Stimulated activated CD8-positive, alpha-beta memory T cell treated with anti-CD3 and anti-CD28 coated beads, Interleukin-4, amount 100 ng/mL, for 48 hours (primary cell): ENCODE measurements at places on chromosomes 6 and 20.

DNA sequence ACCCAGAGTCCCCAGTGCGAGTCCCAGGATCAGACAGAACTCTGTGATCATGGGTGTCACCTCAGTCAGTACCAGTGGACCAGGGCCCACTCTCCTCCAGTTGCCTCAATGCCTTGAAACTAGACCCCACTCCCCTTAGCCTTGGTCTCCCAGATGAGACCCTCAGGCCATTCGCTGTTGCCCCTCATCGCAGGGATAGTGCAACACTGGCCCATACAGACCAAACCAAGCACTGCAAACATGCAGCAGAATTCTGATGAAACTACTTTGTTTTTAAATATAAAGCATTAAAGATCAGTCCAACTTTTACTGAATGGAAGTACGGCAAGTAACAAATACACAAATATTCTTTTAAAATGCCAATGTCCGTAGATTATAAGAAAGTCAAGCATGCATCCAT lies 101.2 kb upstream of the NT5E start:
- peak; percentile 42 for DNase-seq

DNA sequence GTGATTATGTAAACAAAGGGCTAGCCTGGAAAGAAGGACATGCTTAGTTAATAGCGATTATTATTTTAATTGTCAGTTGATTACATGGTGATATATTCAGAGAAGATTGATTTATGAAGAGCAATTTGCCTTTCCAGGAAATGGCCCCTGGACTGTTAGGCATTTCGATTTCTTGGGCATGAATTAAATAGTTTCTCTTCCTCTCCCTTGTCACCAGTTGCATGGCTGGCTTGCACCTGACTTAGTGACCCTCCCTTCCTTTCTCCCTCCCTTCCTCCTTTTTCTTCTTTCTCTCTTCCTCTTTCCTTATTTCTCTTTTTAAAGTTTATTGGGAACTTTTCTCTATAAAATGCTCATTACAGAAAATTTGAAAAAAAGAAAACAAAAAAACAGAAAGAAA lies 235.4 kb downstream of the CDC5L start:
- DNase-seq: no peak

GRCh38 chr6:87115402-87116135 lies 20.7 kb upstream of the CGA start:
- no peak for DNase-seq

GRCh38 chr20:57505979-57506378 lies 19.0 kb downstream of the CTCFL start:
- DNase-seq: no peak

DNA sequence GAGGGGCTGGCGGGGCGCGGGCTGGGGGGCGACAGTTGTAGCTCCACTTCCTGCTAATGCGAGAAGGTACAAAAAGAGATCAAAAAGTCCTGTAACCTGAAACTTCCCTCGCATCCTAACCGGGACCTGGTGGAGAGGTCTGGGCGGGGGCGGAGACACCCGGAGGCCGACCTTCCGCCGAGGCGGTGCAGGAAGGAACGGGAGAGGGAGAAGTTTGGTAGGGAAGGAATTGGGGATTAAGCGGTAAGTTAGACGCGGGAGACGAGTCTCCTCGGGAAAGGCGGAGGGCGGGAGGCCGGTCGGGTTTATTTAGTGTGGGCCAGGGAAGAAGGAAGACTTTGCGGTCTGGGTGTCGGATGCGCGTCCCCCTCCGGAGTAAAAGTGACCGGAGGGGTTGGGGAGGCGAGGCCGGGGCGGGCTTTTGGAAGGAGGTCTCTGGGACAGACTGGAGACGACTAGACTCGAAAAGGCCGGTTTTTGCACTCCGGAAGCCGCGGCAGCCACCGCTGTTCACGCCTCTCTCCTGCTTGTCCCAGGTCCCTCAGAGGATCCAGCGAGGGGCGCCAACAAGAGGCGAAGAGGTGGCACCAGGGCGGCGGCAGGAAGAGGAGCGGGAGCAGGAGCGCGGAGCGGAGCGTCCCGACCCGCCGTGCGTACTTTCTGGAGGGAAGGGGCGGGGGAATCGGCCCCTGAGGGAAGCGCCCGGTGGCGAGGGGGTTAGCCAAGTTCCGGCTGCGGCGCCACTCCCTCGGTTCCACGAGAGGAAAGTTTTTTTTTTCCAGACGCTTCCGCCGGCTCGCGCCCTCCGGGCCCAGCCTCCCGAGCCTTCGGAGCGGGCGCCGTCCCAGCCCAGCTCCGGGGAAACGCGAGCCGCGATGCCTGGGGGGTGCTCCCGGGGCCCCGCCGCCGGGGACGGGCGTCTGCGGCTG lies 734 bp downstream of the TPBG start:
- DNase-seq: peak; percentile 33

DNA sequence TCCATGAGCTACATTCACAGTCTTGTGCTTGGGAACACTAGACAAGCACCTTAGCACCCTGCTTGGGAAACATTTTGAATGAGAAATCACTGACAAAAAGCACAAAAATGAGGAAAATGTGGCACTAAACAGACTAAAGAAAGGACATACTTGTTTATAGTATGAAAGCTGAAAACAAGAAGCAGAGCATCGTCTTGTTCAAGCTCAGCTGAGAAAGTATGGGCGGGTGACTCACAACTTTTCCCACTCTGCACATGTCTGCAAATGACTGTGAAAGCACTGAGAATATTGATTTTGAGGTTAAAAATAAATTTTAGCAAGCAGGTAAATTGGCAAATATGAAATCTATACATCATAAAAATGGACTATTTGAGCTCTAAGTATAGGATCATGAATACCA lies 725.3 kb downstream of the COL12A1 start:
- no peak for DNase-seq

DNA sequence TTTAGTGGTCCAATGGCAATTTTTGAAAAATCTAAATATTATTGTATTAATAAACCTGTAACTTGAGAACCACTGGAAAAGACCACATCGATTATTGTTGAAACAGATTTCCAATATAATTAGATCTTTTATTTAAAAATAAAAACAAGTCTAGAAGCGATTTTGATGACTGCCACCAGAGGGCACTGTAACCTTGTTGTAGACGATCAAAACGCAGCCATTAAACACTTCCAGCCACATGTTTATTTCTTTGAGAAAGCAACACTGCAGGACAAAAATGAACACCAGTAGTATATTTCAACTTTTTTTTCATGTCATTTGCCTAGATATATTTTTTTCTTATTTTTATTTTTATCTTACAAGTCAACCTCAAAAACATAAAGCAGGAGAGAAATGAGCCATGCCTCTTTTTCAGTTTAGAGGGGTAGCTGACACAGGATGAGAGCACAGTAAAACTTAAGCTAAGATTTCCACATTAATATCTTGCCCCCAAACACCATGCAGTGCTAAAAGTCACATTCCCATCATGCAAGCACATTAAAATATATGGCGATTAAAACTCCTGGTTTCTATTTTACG lies 115.4 kb downstream of the OPRM1 start:
- DNase-seq: peak; percentile 79
